ENCODE measurements at places on chromosomes 12 and 14.

GRCh38 chr14:102817318-102817717 is 40.1 kb downstream of the TRAF3 start:
- DNase-seq = no peak

- no peak for DNase-seq
These were observed 589.0 kb downstream of the C12orf50 start for GRCh38 chr12:87439990-87440827.

DNA sequence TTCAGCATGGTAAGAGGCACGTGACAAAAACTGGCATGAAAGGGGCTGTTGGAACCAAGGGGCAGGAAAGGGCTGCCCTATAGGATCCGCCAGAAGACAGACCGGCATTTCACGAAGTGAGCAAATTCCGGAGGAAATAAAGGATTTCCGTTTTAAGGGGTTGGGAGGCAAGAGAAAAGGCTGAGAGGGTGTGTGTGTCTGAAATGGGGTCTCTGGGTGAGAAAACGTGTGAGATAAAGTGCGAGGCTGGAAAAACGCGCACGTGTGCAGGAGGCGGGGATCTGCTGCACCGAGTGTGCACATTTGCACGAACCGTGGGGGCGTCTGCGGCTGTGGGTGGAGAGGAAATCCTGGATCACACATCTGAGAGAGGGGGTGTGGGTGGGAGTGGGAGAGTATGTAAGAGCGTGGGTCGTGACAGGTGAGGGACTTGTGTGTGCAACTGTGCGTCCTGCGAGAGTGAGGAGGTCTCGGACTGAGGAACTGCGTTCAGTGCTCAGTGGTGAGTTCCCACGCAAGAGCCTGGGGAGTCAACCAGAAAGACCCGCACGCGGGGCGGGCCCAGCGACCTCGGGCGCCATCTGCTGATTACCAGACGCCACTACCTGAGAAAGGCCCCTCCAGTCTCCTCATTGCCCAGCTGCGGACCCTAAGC is 37.0 kb upstream of the P2RX7 start:
- DNase-seq = peak; percentile 84

GRCh38 chr14:56333359-56334292 is 215.4 kb downstream of the PELI2 start:
- no peak for DNase-seq

GRCh38 chr12:77274926-77275325 is 209.6 kb upstream of the E2F7 start:
- DNase-seq = no peak

DNA sequence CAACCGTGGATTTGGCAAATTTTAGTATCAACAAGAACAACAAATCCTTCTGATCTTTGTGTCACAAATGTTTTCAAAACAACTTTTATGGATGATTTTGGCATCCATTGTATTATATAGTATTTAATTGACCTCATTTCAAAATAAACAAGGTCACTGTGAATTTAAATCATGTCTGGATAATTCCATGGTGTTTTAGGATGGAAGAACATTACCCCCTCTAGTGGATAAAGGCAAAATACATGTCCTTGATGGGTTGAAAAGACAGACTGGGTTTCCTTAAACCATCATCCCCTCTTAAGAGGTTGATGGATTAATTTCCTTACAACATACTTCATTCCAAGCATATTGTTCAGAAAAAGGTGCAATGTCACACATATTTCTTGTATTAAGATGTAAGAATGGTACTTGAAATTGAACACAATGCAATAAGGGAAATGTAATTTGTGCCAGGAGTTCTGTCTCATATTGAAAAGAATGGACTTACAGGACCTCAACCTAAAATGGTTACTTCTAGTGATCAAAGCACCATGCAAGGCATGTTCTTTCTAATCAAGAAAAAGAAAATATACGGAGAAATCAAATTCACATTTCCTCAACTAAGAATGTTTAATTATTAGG is 352.0 kb downstream of the BCAT1 start:
- DNase-seq = no peak
